ENCODE measurements at places on chromosomes 7 and 10. TPM values are rescaled to one million over a fixed set of nuclear protein-coding genes. Genes with fewer than 3 reads are reported as not detected.

CDH23 gene
- total RNA-seq = 2.8 TPM

RBP3 gene
- not detected for total RNA-seq

IFIT2 gene
- 6.4 TPM for total RNA-seq

CFAP43 gene
- not detected for total RNA-seq

All from T-cell (primary cell).